Natural killer cell (primary cell): ENCODE measurements at places on chromosomes 12 and 14. TPM values are rescaled to one million over a fixed set of nuclear protein-coding genes. Genes with fewer than 3 reads are reported as not detected.

BRF1 gene
- 82.4 TPM for total RNA-seq

DNA sequence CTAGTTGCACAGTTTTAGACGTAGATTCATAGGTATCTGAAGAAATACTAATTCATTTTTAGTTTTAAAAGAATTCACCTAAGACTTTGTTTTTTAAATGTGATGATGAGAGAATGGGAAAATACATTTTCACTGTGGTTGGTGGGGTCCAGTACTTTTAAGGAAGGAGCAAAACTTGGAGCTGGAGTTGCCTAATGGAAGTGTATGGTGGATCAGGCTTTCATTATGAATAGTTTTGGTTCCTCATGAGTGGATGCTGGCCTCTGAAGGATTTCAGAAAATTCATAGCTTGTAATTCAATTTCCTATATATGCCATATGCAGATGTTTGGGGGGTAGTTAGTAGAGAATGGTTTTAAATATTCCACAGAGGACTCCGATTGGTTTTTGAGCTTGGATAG lies 27.1 kb downstream of the STK38L start:
- no peak for DNase-seq

- no peak for DNase-seq
Measured at GRCh38 chr12:47715877-47716548, 9.3 kb downstream of the ENDOU start.

DNA sequence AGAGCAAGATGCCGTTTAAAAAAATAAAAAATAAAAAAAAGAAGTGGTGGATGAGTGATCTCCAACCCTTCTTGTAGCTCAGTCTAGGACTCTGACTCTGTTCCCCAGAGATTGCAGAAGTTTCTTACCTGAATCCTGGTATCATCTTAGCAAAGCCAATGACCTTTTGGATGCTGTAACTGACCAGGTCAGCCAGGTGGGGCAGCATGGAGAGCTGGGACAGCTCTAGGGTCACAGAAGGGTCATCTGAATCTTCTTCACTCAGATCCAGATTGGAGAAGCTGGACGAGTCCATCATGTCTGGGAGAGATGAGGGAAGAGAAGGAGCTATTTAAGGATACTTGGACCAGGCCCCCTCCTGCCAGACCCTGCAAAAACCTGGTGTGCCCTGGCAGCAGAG lies 35.8 kb upstream of the HDAC7 start:
- no peak for DNase-seq

- DNase-seq: no peak
Measured at GRCh38 chr14:52327374-52328226, 13.5 kb downstream of the PTGER2 start.

- DNase-seq: no peak
Measured at GRCh38 chr14:88535149-88535548, 19.7 kb downstream of the PTPN21 start.

DNA sequence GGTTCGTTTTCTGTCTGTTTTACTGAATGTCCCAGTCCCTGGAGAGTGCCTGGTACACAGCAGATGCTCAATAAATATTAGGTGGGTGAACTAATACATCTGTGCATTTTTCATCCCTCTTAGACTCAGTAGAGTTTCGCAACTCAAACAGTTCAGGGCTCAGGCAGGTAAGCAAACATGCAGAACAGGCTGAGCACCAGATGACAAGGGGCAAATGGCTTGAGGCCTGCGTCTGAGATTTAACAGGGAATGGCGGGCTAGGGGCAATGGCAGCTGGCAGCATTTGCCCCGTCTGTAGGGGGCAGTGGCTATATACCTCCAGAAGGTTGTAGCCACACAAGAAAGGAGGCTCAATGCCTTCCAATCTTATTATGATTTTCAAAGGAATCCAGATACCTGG lies 8.6 kb upstream of the RAN start:
- no peak for DNase-seq

DNA sequence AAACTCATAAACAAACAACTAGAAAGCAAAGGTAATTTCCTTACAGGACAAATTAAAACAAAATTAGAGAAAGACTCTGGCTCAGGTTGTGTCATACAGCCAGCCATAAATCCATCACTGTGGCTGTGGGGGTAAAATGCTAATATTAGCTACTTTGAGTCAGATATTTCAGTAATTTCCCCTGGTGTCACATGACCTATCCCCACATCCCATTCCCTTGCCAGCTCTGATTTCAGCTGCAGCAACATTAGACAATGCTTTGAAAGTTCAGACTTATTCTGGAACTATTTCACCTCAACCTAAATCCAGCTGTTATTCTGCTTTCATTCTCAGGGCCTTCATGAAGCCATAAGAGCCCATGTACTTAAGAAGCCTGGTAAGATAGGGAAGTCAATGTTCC lies 55.3 kb downstream of the RPL10L start:
- no peak for DNase-seq

RNASE7 gene
- not detected for total RNA-seq

DNA sequence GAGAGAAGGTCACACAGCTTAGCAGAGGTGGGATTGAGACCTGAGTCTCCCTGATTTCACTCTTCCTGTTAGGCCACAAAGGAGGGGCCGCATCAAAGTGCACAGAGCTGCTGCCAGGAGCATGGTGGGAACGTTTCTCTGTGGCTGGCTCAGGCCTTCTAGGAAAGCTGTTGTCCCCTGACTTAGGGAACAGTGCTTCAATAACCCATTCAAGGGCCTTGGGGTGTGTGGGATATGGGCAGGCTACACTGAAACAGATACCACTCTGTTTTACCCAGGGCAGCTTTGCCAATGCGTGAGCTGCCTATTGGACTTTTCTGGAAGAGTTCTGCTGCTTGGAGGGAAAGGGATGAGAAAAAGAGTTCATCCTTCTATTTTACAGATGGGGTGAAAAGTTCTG lies 110.0 kb downstream of the ADCK1 start:
- DNase-seq: no peak

DNA sequence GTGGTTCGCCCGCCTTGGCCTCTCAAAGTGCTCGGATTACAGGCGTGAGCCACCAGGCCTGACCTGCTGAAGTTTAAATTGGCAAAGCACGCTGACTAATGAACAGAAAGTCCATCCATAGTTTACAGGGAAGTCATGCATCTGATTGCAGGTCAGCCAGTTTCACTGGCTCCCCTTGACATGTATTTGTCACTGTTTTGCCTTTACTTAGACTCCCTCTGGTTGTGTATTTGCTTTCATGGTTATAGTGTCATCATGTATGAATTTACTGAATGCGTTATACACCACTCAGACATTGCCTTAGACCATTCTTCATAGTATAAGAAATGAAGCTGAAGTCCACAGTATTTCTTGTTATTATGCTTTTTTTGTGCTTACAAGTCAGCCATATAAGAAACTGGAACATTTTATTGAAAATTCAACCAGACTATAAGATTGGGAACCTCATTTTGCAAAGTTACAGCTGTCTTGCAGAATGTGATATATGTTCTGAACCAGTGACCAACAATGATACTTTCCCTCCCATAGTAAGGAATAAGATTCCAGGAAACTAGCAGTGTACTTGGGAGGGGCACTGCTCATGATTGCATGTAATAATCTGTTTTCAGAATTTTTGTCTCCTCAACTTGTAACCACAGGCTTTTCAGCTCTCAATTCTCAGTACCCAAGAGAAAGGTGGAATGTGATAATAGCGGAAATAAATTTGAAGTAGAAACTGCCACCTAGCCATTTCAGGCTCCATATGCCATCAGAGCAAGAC lies 51.9 kb upstream of the ATF7IP start:
- DNase-seq: no peak

- DNase-seq: no peak
Measured at GRCh38 chr12:30939234-30939633, 12.7 kb downstream of the TSPAN11 start.

GRCh38 chr14:79162833-79163232 lies 992.7 kb downstream of the NRXN3 start:
- DNase-seq: no peak

- DNase-seq: no peak
Measured at GRCh38 chr12:120933786-120934185, 29.6 kb upstream of the SPPL3 start.

GRCh38 chr12:22458298-22458937 lies 85.9 kb downstream of the C2CD5 start:
- DNase-seq: no peak

FIGNL2 gene
- 1.6 TPM for total RNA-seq

DNA sequence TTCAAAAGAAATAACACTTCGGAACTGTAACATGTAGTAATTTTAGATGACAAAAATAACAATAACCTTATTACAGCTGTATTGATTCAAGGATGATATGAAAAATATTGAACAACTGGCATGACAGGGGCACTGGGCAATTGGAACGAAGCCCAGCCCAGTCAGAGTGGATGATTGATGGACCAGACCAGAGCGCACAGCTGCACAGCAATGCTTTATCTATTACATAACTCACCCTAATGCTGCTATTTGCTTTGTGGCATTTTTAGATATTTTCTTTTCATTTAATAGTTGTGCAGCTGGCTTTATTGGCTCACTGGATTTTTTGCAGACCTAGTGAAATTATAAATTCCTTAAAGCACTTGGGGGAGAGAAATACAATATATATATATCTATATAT lies 26.9 kb upstream of the FERMT2 start:
- DNase-seq: no peak

GRCh38 chr12:130989391-130989790 lies 35.7 kb downstream of the ADGRD1 start:
- no peak for DNase-seq

RD3L gene
- total RNA-seq: not detected

DNA sequence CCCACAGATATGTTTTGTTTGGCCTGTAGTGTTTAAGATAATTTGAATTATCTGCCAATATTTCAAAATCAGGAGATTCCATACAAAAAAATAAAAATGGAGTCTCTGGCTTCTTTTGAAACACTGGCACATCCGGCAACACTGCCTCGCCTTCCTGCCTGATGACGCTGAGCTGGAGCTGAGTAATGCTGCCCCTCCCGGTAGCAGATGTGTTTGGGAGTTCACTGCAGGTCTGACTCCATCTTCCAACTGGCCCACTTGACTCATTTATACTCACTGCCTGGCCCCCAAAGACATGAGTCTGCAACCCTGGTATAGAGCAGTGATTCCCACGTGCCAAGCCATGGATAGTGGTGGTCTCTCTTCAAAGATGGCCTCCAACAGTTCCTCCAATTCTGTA lies 7.4 kb downstream of the CIT start:
- no peak for DNase-seq

DNA sequence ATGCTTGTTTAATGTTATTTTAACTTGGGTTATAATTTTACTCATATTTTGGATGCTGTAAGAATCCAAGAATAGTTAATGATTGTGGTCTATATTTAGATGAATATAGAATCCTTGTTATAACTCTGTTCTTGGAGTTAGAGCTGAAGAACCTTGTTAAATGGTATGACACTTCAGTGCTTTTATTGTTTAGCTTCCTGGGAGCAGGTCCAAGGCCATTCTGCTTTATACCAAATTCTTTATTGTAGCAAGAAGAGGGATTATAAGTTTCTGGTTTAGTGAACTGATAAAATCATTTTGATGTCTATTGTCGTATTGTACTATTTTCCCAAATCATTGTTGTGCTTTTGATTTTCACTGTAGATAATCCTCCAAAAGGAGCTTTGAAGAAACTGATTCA lies 69.4 kb downstream of the MIA2 start:
- no peak for DNase-seq

GRCh38 chr12:51240971-51241370 lies 2.3 kb downstream of the DAZAP2 start:
- DNase-seq: no peak

DNA sequence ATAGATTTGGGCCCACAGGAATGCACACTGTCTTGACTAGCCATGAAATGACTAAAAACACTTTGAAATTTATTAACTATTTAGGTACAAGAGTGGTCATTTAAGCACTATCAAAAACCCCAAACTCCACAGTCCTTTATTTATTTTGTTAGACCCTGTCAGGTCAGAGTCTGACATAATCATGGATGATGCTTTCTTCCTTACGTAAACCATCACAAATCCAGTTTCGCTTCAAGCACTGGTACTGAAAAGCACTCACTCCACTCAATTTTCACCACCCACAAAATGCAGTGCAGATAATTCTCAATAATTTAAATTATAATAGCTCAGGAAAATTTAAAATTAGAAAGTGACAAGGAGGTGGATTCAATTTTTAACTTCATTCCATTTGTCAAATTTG lies 25.8 kb downstream of the PPP2R5E start:
- no peak for DNase-seq

- DNase-seq: no peak
Measured at GRCh38 chr14:94386085-94387031, 2.0 kb downstream of the SERPINA1 start.

- no peak for DNase-seq
Measured at GRCh38 chr12:39402922-39403321, 40.0 kb downstream of the KIF21A start.

GRCh38 chr14:62301911-62302310 lies 539.7 kb downstream of the SNAPC1 start:
- DNase-seq: no peak

- no peak for DNase-seq
Measured at GRCh38 chr14:50116966-50117365, 594 bp upstream of the VCPKMT start.

GRCh38 chr12:104623883-104624282 lies 167.1 kb downstream of the CHST11 start:
- no peak for DNase-seq

DNA sequence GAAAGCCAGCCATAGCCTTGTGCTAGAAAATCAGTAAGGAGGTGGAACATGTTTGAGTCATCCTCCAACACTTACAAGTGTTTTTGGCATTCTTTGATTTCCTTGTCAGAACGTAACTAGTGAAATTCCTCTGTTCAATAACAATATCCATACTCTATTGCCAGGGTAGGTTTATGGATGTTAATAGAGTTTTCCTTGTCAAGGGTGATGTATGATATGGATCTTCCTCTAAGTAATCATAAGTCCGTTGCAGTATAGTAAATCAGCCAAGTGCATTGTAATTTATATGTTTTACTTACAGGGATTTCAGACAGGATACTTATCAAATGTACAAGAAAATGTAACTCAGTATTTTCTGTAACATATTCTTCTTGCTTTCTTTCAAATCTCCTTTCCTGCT lies 19.4 kb downstream of the NAV3 start:
- no peak for DNase-seq

- no peak for DNase-seq
Measured at GRCh38 chr14:95452176-95452892, 64.1 kb downstream of the SYNE3 start.

- no peak for DNase-seq
Measured at GRCh38 chr12:2138871-2139308, 86.1 kb downstream of the CACNA1C start.

GRCh38 chr14:65237941-65238340 lies 135.6 kb upstream of the MAX start:
- no peak for DNase-seq

DNA sequence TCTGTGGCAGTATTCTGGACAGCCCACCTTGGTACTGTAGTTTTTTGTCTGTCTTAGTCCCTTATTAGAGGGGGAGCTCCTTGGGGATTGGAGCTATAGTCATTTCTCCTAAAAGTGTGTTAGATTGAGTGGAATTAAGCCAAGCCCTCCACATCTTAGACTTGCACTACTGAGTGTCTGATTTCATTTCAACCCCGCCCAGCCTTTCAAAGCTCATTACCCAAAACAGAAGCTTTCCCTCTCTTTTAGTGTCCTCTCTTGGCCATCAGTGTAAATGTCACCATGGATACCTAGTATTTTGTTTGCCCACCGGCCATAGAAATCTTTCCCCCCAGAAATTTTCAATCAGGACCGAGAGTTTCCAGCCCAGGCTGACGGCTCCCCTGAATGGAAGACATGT lies 74.5 kb downstream of the LRRC74A start:
- DNase-seq: no peak

- no peak for DNase-seq
Measured at GRCh38 chr14:68564826-68565759, 227.8 kb downstream of the ZFP36L1 start.

GRCh38 chr12:30531731-30532678 lies 163.7 kb downstream of the IPO8 start:
- no peak for DNase-seq

- no peak for DNase-seq
Measured at GRCh38 chr12:96371790-96372699, 28.2 kb downstream of the CDK17 start.
